ENCODE measurements at places on chromosomes 12 and 14. TPM values are rescaled to one million over a fixed set of nuclear protein-coding genes. Genes with fewer than 3 reads are reported as not detected.

GRCh38 chr12:50166799-50167048 lies 445 bp downstream of the CERS5 start:
- peak; percentile 89 for DNase-seq

DNA sequence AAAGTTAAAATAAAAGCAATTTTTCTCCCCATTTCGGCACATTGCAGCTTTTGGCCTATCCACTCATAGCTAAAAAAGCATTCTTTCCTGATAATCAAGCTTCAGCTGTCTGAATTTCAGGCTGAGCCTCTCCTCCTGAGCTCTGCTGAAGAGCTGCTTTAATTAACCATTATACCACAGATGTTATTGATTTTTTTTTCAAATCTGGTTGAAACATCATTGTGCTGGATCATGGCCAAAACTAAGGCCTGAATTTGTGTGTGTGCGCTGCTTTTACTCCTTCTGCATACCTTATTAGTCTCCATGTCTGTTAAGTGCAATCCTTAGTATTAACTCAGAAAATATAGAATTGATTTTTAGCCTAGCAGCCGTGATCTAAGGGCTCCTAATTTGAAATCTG lies 52.3 kb downstream of the MBIP start:
- DNase-seq = no peak

- DNase-seq = no peak
Observed at GRCh38 chr14:76456891-76457586, 81.1 kb downstream of the ESRRB start.

DNA sequence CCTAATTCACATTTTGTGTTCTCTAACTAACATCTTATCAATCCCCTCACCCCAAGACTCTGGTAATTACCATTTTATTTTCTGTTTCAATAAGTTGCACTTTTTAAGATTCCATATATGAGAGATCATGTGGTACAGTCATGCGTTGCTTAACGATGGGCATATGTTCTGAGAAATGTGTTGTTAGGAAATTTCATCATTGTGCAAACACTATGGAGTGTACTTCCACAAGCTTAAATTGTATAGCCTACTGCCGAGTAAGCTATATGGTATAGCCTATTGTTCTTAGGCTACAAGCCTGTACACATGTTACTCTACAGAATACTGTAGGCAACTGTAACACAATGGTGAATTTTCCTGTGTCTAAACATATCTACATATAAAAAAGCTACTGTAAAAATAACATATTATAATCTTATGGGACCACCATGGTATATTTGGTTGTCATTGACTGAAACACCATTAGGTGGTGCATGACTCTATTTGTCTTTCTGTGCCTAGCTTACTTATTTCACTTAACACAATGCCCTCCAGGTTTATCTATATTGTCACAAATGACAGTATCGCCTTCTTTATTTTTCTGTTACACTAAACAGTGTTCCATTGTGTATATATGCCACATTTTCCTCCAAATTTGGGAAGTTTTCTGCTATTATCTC lies 473.4 kb upstream of the LMO3 start:
- no peak for DNase-seq

DNA sequence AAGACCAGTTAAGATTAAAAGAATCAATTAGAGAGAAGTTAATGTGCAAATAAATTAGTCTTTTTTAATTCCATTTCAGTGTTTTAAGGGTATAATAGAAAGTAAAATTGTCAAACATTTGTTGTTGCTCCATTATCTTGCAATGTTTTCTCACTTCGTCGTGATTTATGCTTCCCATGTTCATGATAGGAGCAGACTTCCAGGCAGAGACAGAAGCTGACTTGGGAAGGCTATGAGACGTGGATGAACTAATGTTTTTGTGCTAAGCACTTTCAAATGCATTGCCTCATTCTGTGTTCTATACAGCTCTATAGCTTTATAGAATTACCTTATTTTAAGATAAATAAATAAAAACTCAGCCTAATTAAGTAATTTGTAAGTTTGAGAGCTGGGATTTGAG lies 226.2 kb downstream of the PIK3C2G start:
- no peak for DNase-seq

DNA sequence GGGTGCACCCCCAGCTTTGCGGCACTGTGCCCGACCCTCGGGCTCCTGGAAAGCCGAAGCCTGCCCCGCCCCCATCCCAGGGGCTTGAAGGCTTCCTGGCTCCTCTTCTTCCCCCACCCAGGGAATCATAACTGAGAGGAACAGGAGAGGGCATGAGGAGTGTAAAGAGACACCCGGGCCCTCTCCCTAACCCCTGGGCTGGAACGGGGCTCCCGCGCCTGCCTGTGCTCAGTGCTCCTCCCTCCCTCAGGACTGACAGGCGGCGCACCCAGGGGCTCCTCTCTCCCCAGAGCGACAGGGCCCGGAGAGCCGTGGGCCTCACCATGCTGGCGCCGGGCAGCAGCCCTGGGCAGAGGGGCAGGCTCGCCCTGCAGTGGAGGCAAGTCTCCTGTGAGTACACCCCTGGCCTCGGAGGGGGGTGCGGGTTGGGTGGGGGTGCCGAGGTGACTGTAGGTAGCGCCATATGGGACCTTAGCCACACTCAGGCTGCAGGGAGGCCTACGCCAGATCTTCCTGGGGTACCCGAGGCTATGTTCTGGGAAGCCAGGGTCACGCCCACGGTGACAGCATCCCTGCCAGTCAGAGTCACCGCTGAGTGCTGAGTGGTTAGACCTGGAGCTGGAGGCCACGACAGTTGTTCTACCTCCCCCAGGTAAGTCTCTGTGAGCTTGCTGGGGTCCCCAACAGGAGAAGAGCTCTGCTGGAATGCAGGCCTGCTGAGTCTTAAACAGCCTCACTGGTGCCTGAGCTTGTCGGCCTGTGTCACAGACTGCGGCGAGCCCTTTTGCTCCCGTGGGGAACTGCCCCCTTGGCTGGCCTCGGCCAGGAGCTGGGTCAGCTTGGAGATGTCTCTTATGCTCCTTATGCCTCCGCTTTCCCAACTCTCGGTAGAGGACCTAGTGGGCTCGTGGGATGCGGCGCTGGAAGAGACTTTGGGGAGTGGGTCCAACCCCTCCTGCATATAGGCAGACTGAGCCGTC lies 7.8 kb downstream of the LRTM2 start:
- DNase-seq = no peak

- no peak for DNase-seq
Observed at GRCh38 chr12:40701756-40702155, 9.5 kb downstream of the CNTN1 start.

DNA sequence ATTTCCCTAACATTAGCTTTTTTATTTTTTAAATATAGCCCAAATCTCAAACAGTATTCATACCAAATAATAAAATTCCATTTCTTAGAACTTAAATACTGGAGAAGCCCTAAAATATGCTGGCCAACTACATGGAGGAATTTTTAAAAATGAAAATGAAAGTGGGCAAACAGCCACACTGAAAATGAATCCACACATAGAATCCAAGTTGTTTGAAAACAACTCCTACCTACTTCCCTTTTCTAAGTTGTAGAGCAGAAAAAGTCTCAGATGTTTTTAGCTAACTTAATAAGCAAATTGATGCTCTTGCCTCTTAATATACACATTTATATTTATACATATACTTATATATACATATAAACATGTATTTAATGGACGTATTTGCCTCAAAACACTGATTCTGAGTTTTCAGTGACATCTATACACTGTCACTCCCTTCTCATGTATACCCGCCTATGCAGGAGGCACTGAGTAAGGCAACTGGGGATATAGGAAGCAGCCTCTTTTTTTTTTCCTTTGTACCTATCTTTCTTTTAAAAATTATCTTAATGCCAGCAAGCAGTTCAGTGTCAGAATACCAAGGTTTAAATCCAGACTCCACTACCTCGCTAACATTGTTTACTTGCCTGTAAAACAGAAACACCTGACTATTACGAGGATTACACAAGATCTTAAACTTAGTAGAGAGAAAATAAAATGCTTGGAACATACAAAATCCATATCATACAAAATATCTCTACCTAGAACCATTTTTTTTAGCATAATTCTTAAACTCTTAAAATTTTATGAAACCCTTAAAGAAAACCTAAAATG lies 13.3 kb downstream of the DICER1 start:
- no peak for DNase-seq

- DNase-seq = no peak
Observed at GRCh38 chr12:7354529-7354928, 50.7 kb downstream of the ACSM4 start.

- DNase-seq = no peak
Observed at GRCh38 chr12:54039417-54040147, 6.7 kb downstream of the HOXC5 start.

DNA sequence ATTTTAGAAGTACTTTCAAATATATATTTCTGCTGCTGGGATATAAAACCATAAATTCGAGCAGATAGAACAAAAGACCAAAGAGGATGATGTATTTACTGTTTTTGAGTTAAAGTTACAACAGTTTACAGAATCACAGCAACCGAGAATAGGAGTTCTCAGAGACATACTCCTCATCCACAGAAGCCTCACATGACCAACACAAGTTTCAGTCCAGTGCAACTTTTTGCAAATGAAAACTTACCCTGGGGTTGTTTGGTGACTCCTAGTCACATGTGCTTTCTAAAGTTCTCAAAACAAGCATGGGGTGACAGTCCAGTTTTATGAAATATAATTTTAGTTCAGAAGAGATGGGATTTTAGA lies 117.1 kb downstream of the PRKCH start:
- DNase-seq = peak; percentile 51

DNA sequence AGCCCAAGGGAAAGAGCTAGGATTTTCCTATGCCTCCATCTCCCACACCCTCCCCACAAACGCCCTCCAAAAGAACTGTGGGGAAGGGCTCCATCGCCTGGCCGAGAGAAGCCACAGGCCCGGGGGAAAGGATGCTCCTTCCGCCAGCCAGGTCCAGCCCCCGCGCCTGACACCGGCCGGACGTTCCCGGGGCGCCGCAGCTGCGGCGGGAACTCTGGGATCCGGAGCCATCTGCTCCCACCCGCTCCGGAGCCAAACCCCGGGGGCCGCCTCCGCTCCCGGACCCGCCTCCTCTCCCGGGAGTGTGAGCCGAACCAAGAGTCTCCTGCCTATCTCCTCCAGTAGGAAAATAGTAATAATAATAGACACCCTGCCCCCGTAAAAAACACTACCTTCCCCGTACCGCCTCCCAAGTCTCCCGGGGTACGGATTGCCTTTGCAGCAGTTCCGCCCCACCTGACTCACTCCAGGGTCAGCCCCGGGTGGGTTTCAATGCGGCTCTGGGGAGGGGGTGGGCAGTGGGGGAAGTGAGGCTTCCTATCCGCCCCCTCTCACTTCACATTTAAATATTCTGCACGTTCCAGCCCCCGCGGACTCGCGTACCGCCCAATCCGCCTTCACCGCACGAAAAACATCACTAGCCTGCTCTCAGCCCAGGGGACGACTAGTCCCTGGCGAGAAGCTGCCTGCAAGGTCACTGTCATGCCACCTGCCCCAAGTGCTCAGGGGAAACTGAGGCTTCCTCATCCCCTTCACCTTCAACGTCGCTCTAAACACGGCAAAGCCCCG lies 2.4 kb downstream of the AGAP2 start:
- no peak for DNase-seq

DNA sequence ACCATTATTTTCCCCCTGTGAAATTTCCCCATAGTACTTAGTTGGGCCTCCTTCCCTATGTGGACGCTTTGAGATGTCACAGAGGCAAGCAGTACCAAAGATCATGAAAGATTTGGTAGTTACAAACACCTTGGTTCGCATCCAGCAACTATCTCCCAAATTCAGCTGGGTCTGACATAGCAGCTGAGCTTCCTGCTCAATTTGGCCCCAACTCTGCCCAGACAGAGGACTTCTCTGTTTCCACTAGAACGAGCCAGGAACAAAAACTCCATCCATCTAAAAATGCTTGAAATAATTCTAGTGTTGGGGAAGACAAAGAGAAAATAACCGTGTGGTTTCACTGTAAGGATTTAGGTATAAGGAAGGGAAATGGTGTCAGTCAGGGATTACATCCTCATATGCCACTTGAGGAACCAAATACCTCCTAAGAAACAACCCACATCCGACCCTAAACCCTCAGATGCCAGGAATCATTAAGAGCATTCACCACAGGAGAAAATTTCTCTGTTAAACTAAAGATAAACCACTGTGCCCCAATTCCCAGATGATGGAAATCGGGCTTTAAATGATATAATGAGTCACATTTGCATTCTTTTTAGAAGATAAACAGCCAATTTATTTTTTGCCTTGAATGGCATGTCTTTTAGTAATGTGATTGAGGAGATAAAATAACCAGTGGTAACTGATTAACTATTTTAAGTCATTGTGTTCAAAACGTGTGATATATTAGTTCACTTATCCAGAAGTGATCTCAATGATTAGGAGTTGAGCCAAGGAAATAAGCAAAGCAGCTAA lies 103.7 kb upstream of the IFNG-AS1 start:
- no peak for DNase-seq

- DNase-seq = no peak
Observed at GRCh38 chr12:54273981-54274380, 5.9 kb downstream of the CBX5 start.

The ACSS3 gene
- 8.6 TPM for total RNA-seq

The CPNE6 gene
- 0.39 TPM for total RNA-seq

The ACOT2 gene
- total RNA-seq = 22.2 TPM

The CNPY2 gene
- total RNA-seq = 39.4 TPM

The TAS2R14 gene
- 0.59 TPM for total RNA-seq

The SLC38A2 gene
- 541 TPM for total RNA-seq

The CCDC38 gene
- not detected for total RNA-seq

The PGAM5 gene
- 54.6 TPM for total RNA-seq

The SYNE2 gene
- total RNA-seq = 241 TPM

The BDKRB1 gene
- total RNA-seq = 1.5 TPM

The ADGRD1 gene
- total RNA-seq = 8.5 TPM

The CFAP54 gene
- total RNA-seq = not detected
